ENCODE measurements at places on chromosomes 7 and 10.

DNA sequence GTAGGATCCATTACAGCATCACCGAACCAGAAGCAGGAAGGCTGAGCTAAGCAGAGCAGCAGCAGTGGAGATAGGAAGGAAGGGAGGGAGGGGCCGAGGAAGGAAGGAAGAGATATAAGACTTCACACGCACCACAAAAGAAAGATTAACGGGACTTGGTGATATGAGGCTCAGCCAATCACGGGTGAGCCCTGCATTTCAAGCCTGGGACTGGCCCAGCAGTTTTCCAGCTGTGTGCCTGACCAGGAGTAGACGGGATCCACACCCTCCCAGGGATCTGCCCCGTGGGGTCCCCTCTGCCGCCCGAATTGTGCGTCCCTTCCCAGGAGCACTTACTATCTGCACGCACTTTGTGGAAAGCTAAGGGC lies 16.2 kb downstream of the ATG9B start:
- DNase-seq, result no peak

DNA sequence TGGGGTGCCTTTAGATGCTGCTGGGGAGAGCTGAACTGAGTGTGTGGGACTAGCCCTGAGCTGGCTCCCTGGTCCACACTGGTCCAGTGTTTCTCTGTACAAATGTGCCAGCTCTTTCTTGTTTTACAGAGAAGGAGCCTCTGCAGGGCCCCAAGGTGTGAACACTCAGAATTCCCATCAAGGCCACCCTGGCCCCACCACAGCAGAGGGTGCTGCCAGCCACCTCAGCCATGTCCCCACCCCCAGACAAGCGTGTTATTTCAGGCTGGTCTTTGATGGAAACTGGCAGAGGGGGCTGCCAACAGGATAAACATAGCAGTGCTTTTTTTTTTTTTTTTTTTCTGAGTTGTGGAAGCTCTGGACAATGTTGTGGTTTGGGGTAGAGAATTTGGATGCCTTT lies 68.5 kb upstream of the LRRC18 start:
- no peak for DNase-seq

GRCh38 chr10:101896225-101896877 lies 52.8 kb upstream of the KCNIP2 start:
- no peak for DNase-seq

- no peak for DNase-seq
Observed at GRCh38 chr10:108957681-108958080, 965.6 kb downstream of the XPNPEP1 start.
